Coronary artery (tissue), 2 donors: ENCODE measurements at places on chromosomes 4 and X.
A peak's percentile ranks its signal among the peaks of the same experiment; 100 is the strongest.

GRCh38 chr4:137206781-137207180 lies 325.5 kb downstream of the PCDH18 start:
- DNase-seq: no peak

DNA sequence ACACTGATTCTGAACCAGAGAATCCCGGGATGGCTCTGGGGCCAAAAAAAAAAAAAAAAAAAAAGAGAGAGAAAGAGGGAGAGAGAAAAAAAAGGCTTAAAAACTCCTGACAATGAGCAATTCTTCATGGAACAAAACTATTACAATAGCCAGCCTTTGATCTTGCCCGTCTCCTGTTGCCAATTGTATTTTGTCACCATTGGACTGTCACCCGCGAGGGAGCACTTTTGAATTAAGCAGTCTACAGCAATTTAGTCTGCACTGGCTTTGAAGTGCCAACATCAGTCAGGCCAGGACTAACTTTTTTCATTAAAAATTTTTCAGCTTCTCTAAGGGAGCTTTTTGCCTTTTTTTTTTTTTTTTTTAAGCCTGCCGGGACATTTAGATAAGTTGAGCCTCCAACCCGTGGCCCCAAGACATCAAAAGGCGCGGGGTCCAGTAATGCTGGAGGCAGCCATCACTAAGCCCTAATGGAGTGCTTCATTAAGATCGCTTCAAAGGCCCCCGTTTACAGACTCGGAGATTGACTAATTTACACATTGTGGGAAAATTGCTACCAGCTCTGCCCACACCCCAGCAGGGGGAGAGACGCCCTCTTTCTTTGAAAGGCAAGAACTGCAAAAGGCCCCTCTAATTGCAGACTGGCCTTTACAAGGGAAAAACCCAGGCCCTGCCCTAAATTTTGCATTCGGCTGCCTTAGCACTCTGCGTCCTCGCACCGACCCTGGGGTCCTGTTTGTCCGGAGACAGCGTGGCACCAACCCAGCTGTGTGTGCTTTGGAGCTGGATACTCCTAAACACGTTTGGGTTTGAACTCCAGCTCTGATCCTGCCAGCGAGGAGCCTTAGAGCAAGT lies 98.1 kb upstream of the MSX1 start:
- no peak for DNase-seq

- DNase-seq: no peak
Observed at GRCh38 chr4:152590179-152591031, 54.5 kb upstream of the FBXW7 start.

GRCh38 chrX:40694802-40695201 lies 40.5 kb downstream of the MED14 start:
- no peak for DNase-seq

GRCh38 chr4:109432696-109433095 lies 919 bp upstream of the SEC24B start:
- DNase-seq: no peak

- DNase-seq: no peak
Observed at GRCh38 chrX:9196961-9197640, 163.2 kb upstream of the FAM9B start.

DNA sequence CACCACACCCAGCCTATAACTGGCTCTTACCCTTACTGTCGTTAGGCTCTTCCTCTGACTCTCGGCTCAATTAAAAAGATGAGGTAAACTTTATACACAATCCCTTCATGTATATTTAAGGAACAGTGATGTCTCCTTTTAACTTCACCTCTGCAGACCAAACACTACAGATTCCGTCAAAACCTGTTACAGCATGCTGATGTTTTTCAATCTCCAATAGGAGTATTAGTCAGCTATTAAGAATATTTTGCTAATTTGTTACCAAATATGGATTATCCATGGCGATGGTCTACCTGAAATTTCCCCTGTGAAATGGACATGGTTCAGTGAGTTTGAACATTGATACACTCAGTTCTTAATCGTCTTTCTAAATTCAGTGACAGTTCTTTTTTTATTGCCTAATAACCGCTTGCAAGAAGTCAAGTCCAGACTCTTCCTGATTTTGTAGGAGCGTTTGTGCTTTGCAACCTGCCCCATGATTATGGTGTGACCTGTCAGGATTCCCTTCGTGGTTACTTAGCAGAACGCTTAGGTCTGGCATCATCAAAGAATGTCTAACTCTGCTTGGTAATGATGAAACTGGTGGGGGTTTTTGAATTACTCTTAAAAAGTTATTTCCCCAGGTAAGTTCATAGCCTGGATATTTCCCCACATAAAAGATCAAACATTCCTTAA lies 72.2 kb upstream of the STOX2 start:
- DNase-seq: no peak

- DNase-seq: no peak
Observed at GRCh38 chr4:87824352-87824751, 8.4 kb upstream of the MEPE start.

DNA sequence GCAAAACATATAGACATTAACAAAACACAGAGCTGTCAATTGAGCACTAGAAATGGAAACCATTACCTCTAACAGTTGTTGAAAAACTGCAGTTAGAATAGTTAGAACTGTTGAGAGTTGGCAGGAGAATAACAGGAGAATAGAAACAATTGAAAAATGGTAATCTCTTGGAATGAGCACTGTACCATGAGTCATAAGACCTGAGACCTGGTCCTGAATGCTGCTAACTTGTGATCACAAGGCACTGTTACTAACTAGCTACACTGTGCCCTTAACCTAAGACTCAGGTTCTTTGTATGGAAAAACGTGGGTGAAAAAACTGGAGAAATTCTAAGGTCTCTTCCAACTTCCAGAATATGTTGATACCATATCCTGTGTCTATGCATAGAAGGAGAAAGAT lies 29.3 kb downstream of the FAM114A1 start:
- DNase-seq: no peak

DNA sequence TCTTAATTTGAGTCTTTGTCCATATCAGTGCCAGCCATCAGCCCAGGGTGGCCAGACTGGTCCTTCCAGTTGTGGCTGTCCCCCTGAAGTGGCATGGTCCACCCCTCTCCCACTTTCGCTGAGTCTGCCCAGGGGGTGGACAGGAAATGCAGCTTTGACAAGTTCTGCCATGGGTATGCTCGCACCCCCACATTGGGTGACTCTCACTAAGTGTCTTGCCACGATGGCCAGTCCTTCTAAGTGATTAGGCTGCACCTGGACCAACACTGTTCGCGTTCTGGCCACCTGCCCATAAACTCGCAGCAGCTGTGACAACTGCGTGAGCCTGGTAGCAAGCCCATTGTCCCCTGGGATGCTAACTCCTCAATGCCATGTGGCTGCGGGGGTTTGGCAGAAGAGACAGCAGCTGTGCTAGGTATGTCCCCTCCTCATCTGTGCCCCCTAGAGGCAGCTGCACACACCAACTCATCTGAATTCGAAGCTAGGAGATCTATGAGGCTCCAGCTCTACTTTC lies 10.0 kb upstream of the LNX1 start:
- no peak for DNase-seq

DNA sequence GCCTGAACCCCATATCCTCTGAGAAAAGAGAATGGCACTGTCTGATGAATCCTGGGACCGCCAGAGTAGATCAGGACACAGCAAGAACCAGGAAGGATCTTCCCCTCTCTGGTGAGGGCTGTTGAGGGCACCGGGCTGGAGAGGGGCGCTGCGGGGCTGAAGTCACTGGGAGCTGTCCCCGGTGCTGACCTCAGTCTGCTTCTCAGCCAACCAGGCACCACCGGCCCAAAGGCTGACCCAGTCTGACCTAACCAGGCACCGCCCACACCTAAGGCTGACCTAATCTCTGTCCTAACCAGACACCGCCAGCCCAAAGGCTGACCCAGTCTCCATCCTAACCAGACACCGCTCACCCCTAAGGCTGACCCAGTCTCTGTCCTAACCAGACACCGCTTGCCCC lies 82.8 kb downstream of the CPZ start:
- peak; percentile 43 for DNase-seq

GRCh38 chr4:56181140-56181953 lies 205.9 kb downstream of the AASDH start:
- no peak for DNase-seq

GRCh38 chrX:17563515-17563914 lies 173.8 kb upstream of the SCML1 start:
- no peak for DNase-seq

- DNase-seq: no peak
Observed at GRCh38 chr4:120839334-120839973, 83.1 kb downstream of the PRDM5 start.

GRCh38 chr4:165151734-165152133 lies 39.1 kb upstream of the TMEM192 start:
- DNase-seq: no peak

GRCh38 chr4:38207110-38207457 lies 246.9 kb downstream of the PTTG2 start:
- DNase-seq: no peak

GRCh38 chr4:87038837-87039615 lies 104.2 kb downstream of the AFF1 start:
- DNase-seq: peak; percentile 92

DNA sequence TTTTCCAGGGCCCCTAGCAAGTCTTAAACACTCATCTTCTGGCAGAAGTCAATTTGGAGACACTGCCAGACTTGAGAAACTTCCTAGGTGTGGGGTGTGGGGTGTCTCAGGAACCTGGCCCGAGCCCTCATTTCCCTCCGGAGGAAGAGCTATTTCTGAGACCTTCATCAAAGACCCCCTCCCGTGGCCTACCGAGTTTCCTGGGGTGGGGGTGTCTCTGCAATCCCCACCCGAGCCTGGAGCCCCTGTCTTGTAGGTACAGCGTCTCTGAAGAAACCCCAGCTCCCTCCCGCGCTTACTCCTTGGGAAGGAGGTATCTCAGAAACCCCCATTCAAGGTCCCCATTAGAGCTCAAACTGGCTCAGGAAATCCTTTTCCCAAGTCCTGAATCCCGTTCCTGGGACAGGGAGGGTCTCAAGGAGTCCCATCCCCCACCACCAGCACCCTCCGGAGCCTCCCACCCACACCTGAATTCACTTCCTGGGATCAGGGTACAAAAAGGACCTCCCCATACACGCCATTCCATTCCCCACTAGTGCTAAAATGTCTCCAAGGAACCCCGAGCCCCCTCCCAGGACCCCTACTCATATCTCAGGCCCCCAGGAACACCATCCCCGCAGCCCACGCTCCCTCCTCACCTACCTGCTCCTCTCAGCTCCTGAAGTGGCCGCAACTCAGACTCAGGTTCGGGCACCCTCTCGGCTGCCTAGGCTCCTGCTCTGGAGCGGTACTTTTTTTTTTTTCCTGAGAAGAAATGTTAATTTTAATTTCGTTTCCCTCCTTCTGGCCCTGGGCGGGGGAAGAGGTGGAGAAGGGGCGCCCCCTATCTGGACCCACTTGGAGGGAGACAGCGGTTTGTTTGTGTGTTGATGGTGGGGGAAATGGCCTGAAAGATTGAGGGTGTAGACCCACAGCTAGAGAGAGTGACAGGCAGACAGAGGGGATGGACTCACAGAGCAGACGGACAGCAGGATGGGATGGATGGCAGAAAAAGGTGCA lies 1.1 kb downstream of the SLC38A5 start:
- DNase-seq: no peak

- no peak for DNase-seq
Observed at GRCh38 chr4:38097818-38098217, 137.6 kb downstream of the PTTG2 start.

- DNase-seq: no peak
Observed at GRCh38 chr4:830601-831482, 4.9 kb upstream of the CPLX1 start.

- no peak for DNase-seq
Observed at GRCh38 chrX:368811-369562, 17.7 kb downstream of the PPP2R3B start.

GRCh38 chr4:125826801-125827695 lies 512.3 kb downstream of the FAT4 start:
- no peak for DNase-seq

GRCh38 chr4:54217642-54218495 lies 11.2 kb upstream of the PDGFRA start:
- peak; percentile 87 for DNase-seq

GRCh38 chr4:104494822-104495559 lies at the start of gene CXXC4:
Gene CXXC4, minus strand, starts transcription at chr4:104494894. Its CDS starts 3,092 bp downstream, at chr4:104491802.
- DNase-seq: no peak

GRCh38 chr4:24473309-24473721 lies 111.0 kb downstream of the DHX15 start:
- DNase-seq: no peak

GRCh38 chr4:46653842-46654241 lies 255.2 kb downstream of the COX7B2 start:
- no peak for DNase-seq

- peak; percentile 64 for DNase-seq
Observed at GRCh38 chr4:3262208-3263052, 13.5 kb downstream of the MSANTD1 start.

DNA sequence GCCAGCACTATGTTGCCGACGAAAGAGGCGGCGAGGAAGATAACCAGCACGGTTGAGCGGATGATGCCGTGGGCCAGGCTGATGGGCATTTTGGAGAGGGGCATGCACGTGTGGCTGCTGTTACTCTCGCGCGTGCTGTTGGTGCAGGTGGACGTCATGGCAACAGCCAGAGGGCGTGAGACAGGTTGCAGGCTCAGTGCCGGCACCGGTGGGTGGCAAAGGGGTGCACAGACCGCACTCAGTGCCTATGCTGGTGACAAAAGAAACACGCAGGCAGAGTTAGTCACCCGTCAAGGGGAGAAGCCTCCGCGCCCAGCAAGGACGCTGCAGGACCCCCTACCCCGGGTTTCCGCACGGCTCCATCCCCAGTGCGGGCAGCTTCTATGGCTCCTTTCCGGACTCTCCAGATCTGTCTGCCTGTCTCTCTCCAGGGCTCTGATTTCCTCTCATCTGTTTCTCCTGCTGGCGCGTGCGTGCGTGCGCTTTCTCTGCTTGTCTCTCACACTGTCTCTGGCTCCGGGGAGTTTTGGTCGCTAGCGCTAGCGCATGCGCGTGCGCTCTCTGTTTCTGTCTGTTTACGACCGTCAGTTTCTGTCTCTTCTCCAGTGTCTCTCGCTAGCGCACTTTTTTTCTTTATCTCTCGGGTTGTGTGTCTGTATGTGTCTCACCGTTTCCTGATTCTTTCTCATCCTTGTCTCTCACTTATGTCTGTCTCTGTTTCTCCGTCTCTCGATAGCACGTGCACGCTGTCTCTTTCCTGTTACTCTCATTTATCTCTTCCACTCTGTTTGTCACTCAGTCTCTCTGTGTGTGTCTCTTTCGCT lies 2.1 kb downstream of the GPR101 start:
- DNase-seq: no peak

GRCh38 chrX:3134316-3134945 lies 93.2 kb downstream of the ARSF start:
- DNase-seq: no peak

DNA sequence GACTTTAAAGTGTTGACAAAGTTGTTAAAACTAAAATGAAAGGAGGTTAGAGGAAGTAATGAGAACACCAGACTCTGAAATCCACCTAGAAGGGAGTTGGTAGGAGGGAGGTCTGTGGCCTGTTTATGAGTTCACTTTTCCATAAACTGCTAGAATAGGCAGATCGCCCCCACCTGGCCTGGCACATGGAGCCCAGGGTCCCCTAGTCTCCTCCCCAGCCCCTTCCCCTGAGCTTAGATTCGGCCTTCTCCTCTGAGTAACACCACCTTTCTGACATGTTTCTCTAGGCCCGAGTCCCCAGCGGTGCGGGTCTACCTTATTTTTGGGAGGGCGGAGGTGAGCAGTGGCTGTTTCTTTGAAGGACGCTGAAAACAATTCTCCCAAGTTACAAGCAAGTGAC lies 54.5 kb upstream of the FAT1 start:
- DNase-seq: no peak
